ENCODE measurements at places on chromosomes 7 and 10. TPM values are rescaled to one million over a fixed set of nuclear protein-coding genes. Genes with fewer than 3 reads are reported as not detected.

Gene EPO
- total RNA-seq: not detected

Gene SPDYE1
- not detected for total RNA-seq

Gene ZNF365
- 9.0 TPM for total RNA-seq

Gene HUS1
- total RNA-seq: 28.6 TPM

Gene LRRD1
- total RNA-seq: not detected
